ENCODE measurements at places on chromosomes 6 and 20.
A peak's percentile ranks its signal among the peaks of the same experiment; 100 is the strongest.

DNA sequence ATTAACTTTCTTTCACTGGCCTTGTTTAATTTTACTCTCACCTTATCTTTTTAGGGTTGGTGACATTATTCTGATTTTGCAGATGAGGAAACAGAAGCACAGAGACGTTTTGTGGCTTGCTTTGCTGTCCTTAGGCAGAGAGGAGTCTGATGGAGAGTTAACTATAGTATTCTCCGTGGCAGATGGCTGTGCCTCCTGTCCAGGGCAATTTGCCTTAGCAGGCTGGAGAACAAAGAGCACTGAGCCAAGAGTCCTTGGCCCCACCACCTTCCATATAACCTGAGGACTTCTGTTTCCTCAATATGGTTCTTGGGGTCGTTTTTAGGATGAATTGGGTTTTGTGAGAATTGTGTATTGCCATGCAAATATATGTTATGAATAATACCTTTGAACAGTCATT is 71.4 kb upstream of the BACH2 start:
- DNase-seq: no peak

GRCh38 chr6:130900913-130901312 is 73.7 kb downstream of the SMLR1 start:
- DNase-seq: no peak

DNA sequence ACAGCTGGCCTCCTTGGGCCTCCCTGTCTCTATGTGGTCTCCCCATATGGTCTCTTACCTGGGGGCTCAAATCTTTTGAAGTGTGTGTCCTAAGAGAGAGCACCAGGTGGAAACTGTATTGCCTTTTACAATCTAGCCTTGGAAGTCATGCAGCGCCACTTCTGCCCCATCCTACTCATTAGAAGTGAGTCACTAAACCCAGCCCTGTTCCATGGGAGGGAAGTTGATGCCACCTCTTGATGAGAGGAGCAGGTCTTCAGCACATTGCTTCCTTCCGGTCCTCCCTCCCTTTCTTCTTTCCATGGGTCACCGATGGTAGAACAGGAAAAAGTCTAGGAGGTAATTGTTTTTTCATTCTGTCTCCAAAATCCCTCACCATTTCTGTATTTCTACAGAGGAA is 156.3 kb downstream of the FOXA2 start:
- DNase-seq: no peak

GRCh38 chr6:149389509-149390297 is 10.4 kb upstream of the SUMO4 start:
- DNase-seq: no peak

GRCh38 chr20:47863981-47864380 is 78.7 kb upstream of the SULF2 start:
- no peak for DNase-seq

DNA sequence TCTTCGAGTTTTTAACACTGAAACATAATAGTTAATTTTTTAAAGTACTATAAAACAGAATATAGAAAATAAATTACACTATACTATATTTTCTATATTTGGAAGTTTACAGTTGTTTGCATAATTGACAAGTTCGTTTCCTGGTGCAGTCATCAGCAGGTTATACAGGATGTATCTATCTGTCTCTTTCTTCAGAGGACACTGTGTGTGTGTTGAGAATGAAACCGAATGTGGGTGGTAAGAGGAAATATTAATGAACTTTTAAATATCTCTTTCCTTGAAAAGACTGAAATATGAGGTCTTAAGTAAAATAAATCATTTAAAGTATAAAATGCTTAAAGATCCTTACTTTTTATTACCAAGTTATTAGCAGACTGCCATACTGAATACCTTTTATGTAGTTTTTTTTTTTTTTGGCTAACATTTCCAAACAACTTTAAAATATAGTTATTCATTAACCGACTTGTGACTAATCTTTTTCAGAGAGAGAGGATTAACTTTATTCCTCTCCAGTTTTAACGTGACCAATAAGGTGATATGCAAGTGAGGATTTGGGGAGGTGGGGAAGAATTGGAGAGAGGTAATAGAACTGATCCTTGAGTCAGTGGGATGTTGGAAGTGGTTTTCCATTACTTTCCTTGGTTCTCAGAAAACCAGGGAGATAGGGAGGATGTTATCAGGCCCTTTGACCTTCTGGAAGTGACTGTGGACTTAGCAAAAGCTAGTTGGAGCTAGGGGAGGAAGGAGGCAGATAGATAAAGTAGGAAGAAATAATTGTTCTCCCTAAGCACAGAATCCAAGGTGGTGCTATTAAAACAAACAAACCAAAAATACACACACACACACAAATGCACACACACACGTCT is 380.0 kb upstream of the FLRT3 start:
- no peak for DNase-seq

GRCh38 chr6:72746276-72746675 is 124.4 kb downstream of the KCNQ5 start:
- no peak for DNase-seq

- no peak for DNase-seq
Observed at GRCh38 chr20:36818861-36819260, 45.3 kb upstream of the DSN1 start.

GRCh38 chr6:35920793-35921732 is at the start of gene SRPK1:
SRPK1 (minus strand) TSS chr6:35921098; CDS start chr6:35921056, 42 bp downstream.
- DNase-seq: peak; percentile 88

DNA sequence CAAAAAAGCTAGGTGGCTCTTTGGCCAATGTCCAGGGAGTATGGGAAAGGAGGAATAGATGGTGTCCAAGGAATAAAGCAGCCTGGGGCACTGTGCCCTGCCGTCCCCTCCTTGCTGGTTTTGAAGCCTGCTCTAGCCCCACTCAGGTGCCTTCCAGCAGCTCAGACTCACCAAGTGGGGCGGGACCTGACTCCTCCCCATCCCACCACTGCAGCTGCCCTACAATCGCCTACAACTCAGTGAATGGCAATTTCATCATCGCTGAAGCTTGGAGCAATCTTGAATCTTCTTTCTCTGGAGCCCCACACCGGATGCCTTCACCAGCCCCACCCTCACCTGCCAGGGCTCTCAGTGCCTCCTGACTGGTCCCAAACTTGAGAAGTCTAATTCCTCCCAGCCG is 56.4 kb upstream of the NXT1 start:
- no peak for DNase-seq

GRCh38 chr20:47727170-47727880 is 58.0 kb downstream of the SULF2 start:
- DNase-seq: peak; percentile 56

- DNase-seq: no peak
Observed at GRCh38 chr6:45738057-45738455, 277.6 kb downstream of the CLIC5 start.

DNA sequence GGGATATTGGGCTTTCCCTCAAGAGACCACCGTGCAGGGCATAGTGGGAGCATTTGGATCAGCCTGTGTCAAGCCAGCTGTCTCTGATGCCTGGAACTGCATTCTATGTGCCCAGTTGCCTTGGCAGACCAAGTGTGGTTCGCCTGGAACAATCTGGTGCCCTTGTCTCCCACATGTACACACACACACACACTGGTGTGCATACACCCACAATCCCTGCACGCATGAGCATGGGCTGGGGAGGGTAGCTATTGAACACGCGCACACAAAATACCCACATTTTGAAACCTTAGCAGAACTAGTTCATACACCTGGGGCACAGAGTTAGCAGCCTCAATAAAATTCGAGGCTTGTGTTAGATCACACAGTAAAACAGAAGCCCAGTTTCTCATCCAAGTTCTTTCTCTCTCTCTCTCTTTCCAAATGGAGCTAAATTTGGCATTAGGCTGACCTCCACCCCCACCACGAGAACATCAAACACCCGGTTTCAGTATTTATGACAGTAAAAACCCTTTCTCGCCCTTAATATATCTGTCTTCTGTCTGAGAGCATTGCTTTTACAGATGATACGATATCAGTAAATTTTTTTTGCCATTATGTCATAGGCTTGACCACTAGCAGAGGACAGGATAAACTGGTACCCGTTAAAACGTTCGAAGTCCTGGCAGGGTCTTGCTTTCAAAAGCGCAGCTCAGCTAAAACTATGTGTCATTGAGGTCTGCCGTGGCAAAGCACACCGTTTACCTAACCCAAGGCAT is 18.2 kb upstream of the NFATC2 start:
- no peak for DNase-seq

DNA sequence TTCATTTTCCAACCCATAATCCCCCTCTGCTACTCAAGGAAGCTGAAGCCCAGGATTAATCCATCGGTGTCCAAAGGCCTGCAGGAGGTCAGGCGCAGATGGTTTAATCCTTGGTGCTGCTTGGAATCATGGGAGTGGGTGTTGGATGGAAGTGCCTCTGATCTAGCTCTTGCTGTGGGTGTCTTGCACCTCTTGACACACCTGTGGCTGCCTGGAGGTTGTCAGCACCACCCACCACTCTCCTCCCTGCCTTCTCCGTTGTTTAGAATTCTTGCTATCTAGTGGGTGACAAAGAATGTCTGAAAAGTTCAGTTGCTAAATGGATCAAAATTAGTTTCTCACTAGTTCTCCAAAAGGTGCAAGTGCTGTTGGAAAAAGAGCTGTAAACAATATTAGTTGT is 1074.4 kb upstream of the FLRT3 start:
- DNase-seq: no peak

- DNase-seq: peak; percentile 64
Observed at GRCh38 chr20:63973636-63974401, 4.1 kb upstream of the ZNF512B start.

DNA sequence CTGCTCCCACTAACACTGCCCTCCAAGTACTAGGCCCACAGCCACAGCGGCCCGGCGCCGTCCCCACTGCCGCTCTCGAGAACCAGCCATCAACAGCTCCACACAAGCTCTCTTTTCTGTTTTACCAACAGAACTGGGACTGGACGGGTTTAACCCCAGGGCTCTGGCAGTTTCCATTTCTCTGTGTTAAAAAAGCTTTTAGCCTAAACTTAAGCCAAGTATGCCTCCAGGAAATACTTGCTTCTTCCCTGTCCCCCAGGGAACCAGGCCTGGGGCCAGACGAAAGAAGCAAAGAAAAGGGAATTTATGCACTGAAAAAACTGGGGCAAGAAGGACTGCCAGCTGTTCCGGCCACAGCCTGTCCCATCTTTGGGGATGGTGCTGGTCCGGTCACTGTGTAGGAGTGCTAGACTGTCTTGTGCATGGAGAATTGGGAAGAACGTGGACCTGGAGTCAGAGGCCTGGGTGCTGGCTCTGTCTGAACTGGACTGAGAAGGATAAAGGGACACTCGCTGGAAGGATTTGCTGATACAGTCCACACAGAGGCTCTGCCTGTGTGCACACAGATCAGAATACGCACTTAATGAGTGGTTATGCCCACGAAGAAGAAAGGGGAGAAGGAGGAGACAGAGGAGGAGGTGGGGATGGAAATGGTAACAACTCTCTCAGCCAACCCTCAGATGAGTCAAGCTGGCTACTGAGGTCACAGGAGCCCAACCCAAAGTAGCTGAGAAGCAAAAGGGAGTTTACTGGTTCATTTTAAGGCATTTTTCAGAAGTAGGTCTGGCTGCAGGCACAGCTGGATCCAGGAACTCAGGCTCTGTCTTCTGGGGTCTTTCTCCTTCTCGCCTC is 254.4 kb upstream of the PMEPA1 start:
- DNase-seq: no peak
